ENCODE measurements at places on chromosomes 2 and 18.

- no peak for DNase-seq
Measured at GRCh38 chr18:63192885-63193349, 126.7 kb downstream of the BCL2 start.

DNA sequence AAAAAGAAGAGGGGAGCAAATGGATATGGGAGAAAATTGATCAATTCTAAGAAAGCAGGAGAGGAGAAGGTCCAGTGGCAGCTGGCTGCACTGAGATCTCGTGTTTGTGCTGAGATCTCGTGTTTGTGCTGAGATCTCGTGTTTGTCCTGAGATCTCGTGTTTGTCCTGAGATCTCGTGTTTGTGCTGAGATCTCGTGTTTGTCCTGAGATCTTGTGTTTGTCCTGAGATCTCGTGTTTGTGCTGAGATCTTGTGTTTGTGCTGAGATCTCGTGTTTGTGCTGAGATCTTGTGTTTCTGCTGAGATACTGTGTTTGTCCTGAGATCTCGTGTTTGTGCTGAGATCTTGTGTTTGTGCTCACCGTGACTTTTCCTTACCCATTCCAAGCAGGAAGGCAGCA is 254.4 kb downstream of the BCL2 start:
- no peak for DNase-seq

DNA sequence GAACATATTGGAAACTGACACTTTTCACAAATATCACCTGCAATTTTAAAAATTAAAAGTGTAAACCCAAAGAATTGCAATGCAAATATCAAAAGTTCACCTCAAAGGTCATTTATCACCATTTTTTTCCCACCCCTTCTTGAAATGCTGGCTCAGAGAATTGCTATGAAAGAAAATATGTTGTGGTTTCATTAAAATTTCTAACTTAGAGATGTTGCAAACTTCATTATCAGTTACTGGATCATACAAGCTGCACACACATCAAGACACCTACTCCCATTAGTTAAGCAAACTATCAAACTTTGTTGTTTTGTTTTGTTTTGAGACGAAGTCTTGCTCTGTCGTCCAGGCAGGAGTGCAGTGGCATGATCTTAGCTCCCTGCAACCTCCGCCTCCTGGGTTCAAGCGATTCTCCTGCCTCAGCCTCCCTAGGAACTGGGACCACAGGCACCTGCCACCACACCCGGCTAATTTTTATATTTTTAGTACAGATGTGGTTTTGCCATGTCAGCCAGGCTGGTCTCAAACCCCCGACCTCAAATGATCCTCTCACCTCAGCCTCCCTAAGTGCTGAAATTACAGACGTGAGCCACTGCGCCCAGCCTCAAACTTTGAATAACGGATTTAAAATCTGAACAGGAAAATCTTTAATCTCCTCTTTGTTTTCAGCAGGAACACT is 37.0 kb downstream of the STK39 start:
- DNase-seq: no peak

DNA sequence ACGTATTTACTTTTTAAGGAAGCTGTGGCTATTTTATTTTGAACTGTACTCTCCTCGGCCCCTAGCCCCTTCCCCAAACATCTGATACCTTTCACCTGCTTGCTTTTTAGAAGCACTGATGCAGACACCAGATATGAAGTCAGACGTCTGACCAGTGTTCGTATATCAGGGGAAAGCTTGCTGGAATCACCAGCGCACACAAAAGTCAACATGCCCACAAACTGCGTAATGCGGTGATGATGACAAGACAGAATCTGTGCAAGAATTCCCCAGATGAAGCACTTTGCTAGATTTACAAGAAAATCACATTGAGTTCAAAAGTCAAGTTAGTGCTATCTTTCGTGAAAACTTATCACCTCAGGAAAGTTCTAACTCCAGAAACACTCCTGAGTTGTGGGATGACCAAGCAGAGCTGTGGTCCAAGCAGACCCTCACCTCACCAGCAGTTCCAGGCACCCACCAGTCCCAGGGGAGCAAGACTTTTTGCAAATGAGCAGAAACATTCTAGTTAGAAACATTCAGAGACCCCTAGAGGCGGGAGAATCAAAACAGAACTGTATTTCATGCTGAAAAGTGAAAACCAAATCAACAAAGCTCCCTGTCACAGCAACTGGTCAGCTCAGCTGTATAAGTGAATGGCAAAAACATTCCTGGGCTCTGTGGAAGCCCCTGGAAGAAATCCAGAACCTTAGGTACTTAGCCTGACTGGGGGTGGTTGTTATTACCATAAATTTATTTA is 55.7 kb downstream of the INO80C start:
- DNase-seq: no peak
